M059J (cell line): ENCODE measurements at places on chromosomes 4 and X. TPM values are rescaled to one million over a fixed set of nuclear protein-coding genes. Genes with fewer than 3 reads are reported as not detected.

Gene FAM53A
- total RNA-seq = 7.3 TPM in 1 of 2 replicates, not detected in the other

Gene NFXL1
- total RNA-seq = 4.9 and 5.5 TPM in 2 replicates

Gene PNCK
- not detected in 2 replicates for total RNA-seq

Gene CTPS2
- total RNA-seq = 10.0 and 14.1 TPM in 2 replicates

Gene MAOA
- 9.4 and 11.4 TPM in 2 replicates for total RNA-seq

Gene BEX5
- 1.4 TPM in 2 replicates for total RNA-seq

Gene CISD2
- 30.5 and 47.7 TPM in 2 replicates for total RNA-seq

Gene ARFIP1
- total RNA-seq = 41.6 and 44.8 TPM in 2 replicates
